Ovary (tissue), 10 donors: ENCODE measurements at places on chromosomes 13 and 19. TPM values are rescaled to one million over a fixed set of nuclear protein-coding genes. Genes with fewer than 3 reads are reported as not detected.

The HMG20B gene
- 75.1 TPM for total RNA-seq

- DNase-seq = peak; percentile 78
- no peaks in the 10 kb centered on the region for H3K36me3 ChIP-seq
- H3K27me3 ChIP-seq = no peaks in the 10 kb centered on the region
- H3K4me3 ChIP-seq = peak overlapping the region; percentile 41
These were observed 13.6 kb downstream of the IER2 start for GRCh38 chr19:13163609-13164342.

The SMIM44 gene
- not detected for total RNA-seq

DNA sequence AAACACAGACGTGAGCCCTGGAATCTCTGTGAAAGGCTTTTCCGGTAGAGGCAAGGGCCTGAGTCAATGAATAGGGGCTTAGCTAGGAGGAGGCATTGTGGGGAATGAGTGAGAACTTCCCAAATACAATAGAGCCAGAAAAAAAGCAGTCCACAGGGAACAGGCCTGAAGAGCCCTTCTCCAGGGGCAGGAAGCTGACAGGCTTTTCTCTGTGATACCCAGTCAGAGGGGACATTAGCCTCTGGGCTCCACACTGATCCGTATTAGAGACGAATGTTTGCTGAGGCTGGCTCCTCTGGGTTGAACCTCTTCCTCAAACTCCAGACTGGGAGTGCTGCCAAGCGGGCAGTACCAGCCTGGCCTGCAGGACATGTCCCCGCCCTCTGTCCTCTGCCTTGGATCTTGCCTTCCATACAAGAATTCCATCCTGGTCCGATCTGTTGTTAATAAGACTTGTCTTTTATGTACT is 2.3 kb downstream of the DHRS12 start:
- H3K4me3 ChIP-seq = no peak overlapping the region
- no peaks in the 10 kb centered on the region for H3K27me3 ChIP-seq
- DNase-seq = no peak
- no peaks in the 10 kb centered on the region for H3K36me3 ChIP-seq

DNA sequence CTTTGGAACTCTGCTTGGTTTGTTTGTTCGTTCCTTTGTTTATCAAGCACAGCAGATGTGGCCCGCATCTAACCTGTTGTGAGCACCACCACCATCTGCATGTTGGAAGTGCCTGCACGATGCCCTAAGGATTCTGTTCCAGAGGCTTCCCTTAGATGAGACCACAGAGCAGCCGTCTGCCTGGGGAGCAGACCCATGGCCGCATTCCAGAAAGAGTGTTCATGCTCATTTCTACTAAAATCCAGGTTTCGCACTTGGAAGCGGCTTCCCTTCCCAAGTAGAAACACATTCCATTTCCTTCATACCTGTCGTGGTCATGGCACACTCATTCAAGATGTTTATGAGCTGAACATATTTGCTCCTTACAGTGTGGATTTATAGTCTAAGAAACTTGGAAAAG is 27.2 kb downstream of the COL4A2 start:
- H3K27me3 ChIP-seq = no peaks in the 10 kb centered on the region
- no peaks in the 10 kb centered on the region for H3K36me3 ChIP-seq
- H3K4me1 ChIP-seq = peaks cover 34% of the 10 kb centered on the region
- no peak overlapping the region for H3K4me3 ChIP-seq
- no peak overlapping the region for H3K27ac ChIP-seq

DNA sequence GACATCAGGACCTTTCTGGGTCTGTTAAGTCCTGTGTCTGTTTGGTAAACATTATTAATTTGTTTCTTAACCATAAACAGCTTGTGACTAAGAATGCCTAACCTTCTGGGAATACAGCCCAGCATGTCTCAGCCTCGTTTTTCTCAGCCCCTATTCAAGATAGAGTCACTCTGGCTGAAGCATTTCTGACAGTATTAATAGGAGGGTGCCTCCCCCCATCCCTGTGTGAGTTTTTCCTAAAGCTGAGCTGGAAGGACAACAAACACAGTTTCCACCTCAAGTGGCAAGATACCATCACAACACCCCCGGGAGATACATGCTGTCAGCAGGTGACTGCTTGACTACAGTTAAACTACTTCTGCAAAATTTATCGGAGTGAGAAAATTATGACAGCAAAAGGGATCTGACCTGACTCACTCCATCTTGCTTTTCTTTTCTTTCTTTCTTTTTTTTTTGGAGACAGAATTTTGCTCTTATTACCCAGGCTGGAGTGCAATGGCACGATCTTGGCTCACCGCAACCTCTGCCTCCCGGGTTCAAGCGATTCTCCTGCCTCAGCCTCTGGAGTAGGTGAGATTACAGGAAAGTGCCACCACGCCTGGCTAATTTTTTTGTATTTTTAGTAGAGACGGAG is 59.3 kb upstream of the ABCC4 start:
- H3K36me3 ChIP-seq = no peaks in the 10 kb centered on the region
- no peaks in the 10 kb centered on the region for H3K4me1 ChIP-seq
- H3K4me3 ChIP-seq = no peak overlapping the region
- no peaks in the 10 kb centered on the region for H3K27me3 ChIP-seq
- no peak for DNase-seq
- H3K27ac ChIP-seq = no peak overlapping the region

GRCh38 chr13:28538932-28539331 is 44.0 kb upstream of the FLT1 start:
- H3K27ac ChIP-seq = no peak overlapping the region
- no peaks in the 10 kb centered on the region for H3K4me1 ChIP-seq
- DNase-seq = no peak
- no peak overlapping the region for H3K4me3 ChIP-seq

DNA sequence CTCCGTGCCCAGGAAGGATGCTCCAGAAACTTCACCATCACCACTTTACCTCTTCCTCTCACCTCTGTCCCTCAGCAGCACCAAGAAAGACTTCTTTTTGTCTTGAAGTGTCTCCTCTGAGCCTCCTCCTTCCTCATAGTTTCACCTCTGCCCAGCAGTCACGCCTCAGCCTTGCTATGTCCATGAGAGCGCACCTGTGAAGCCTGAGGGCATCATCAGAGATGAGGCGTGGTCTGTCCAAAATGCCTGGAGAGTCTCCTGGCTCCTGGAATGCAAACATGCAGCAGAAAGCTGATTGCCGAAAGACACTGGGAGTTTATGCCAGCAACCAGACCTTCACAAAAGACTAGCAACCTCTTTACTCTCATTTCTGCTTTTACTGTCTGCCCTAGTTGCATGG is 336.6 kb downstream of the TEX29 start:
- H3K4me1 ChIP-seq = no peaks in the 10 kb centered on the region
- no peaks in the 10 kb centered on the region for H3K36me3 ChIP-seq
- no peaks in the 10 kb centered on the region for H3K27me3 ChIP-seq
- no peak overlapping the region for H3K4me3 ChIP-seq
- H3K27ac ChIP-seq = no peak overlapping the region
- DNase-seq = no peak

- H3K27me3 ChIP-seq = no peaks in the 10 kb centered on the region
- no peak overlapping the region for H3K27ac ChIP-seq
- no peak for DNase-seq
- H3K36me3 ChIP-seq = no peaks in the 10 kb centered on the region
- no peaks in the 10 kb centered on the region for H3K4me1 ChIP-seq
These were observed 252.6 kb upstream of the TSHZ3 start for GRCh38 chr19:31601855-31602254.

The SYCN gene
- total RNA-seq = not detected
